Fibroblast of lung (primary cell): ENCODE measurements at places on chromosomes 16 and 17. TPM values are rescaled to one million over a fixed set of nuclear protein-coding genes. Genes with fewer than 3 reads are reported as not detected.

DNA sequence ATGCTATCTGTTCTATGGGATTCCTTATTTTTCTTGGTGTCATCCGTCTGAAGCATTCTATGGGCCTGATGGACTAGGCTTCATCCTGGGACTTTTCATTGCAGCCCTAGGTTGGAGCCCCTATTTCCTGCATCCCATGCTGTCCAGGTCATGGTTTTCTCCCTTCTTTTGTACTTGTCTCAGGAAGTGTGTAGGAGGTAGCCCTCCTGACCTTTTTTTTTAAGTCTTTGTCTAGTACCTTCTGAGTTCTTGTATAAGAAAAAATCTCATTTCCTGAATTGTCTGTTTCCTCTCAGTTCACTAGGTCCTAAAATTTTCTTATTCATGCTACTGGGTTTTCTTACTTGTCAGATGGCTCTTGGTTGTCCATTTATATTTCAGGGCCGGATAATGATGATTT is 6.0 kb downstream of the NDEL1 start:
- DNase-seq: no peak

- peak; percentile 91 for DNase-seq
These were observed 73.1 kb upstream of the TANC2 start for GRCh38 chr17:62892870-62893338.

- peak; percentile 86 for DNase-seq
These were observed 137.9 kb downstream of the CDH11 start for GRCh38 chr16:64983963-64984362.

GRCh38 chr16:89288577-89288844 is 71.0 kb downstream of the ZNF778 start:
- no peak for DNase-seq

GRCh38 chr16:46606231-46606630 is 14.9 kb downstream of the SHCBP1 start:
- DNase-seq: no peak

- no peak for DNase-seq
These were observed 41.8 kb downstream of the CYB5D2 start for GRCh38 chr17:4184811-4185210.

DNA sequence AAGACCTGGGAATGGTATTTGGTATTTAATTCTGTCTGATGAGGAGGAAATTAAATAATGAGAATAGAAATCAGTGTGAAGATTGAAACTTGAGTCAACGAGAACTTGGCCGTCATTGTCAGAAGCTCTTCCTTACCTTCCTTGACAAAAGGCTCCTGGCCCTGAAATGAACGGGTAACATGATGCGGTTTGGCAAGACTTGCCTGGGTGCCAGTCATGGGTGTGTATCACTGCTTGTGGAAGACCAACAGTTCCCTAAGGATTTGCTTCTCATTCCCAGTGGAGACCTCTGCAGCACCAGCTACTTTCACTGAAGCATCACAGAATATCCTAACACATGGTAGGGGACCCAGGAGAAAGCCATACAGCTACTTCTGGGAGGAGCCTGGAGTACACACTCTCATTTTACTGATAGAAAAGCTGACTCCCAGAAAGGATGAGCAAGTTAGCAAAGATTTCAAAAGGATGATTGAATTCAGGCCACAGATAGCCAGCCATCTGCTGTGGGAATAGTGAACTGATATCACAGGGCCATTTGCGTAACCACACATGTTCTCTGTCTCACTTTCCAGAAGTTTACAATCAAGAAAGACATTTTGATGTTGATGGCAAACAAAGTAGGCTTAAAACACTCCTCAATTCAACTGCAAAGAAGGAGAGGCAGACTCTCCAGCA is 258.1 kb upstream of the SALL1 start:
- peak; percentile 21 for DNase-seq

DNA sequence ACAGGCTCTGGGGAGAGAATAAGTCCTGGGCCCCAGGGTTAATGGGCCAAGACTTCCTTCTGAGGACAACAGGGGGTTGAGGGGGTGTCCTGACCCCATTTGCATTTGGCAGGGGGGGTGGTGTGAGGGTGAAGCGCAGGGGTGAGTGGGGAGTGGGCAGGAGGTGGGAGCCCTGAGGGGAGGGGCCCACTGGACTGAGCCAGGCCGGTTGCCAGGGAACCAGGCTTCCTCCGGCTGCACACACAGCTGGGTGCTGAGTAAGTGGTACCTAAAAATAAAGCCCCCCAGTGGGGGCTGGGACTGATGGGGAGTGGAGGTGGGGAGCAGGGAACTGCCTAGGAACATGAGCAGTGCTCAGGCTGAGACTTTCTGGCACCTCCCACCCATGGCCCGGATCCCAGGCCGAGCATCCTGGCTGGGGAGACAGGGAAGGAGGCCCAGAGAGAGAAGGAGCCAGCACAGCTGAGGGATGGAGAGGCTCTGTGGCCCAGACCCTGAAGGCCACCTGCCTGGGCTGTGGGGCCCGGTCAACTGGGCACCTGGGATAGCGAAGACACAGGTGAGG is 7.5 kb upstream of the RASD1 start:
- no peak for DNase-seq

- DNase-seq: peak; percentile 88
These were observed 1.4 kb downstream of the CMTM2 start for GRCh38 chr16:66580605-66581209.

GRCh38 chr16:29107299-29107698 is 122.4 kb downstream of the LAT start:
- no peak for DNase-seq

- no peak for DNase-seq
These were observed 49.2 kb downstream of the SDK2 start for GRCh38 chr17:73595068-73595467.

The GPR139 gene
- not detected in 2 replicates for polyA plus RNA-seq

The KRT31 gene
- polyA plus RNA-seq: not detected in 2 replicates

The DHX58 gene
- polyA plus RNA-seq: 7.1 and 8.0 TPM in 2 replicates

The TBC1D3C gene
- polyA plus RNA-seq: not detected in 2 replicates
